Ascending aorta (tissue), 2 donors: ENCODE measurements at places on chromosomes 7 and 10.

DNA sequence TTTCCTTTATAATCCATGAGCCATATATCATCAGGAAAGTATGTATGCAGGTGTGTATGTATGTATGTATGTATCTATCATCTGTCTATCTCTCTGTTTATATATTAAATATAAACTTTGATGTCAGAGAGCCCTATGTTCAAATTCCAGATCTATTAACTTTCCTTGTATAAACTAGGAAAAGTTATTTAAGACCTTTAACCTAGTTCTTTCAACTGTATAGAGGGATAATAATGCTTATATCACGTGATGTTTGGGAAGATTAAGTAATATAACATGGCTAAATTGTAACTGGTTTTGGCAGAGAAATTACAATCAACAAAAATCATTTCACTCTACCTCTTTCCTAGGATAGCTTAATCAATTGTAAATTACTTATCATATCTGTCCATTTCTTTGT, 628.3 kb upstream of the IGFBP3 start:
- DNase-seq = no peak

DNA sequence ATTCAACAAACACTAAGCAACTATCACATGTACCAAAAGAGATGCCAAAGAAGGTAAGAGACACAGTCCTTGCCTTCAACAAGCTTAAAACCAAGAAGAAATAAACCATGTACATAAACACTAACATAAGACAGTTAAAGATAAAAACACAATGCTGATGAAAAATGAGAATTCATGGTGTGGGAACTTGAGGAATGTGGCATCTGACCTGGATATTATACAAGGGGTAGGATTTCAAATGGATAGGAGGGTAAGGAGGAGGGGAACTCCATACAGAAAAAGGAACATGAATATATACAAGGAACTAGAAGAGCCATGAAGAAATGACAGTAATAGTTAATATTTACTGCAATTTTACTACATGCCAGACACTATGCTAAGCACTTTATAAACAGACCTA, 11.0 kb downstream of the HIBADH start:
- DNase-seq = no peak

DNA sequence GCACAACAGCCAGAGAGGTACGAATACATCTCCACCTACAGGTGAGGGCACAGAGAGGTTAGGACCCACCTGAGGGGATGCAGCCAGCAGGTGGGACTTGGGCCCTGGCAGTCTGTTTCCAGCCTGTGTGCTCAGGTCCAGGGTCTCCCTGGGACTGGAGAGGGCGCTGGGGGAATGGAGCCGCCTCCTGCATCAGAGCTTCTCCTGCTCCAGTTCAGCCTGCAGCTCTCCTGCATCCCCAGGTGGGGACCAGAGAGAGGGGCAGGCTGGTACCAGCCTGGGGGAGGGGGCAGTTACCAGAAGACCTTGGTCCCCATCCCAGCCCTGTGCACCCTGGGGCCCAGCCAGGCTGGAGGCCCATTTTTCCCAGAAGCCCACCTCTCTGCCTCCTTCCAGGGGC, 80.7 kb downstream of the LHPP start:
- no peak for DNase-seq

- DNase-seq = no peak
Measured at GRCh38 chr10:52249850-52250395, 64.2 kb upstream of the DKK1 start.

GRCh38 chr10:130141878-130142277, 5.7 kb downstream of the GLRX3 start:
- no peak for DNase-seq

DNA sequence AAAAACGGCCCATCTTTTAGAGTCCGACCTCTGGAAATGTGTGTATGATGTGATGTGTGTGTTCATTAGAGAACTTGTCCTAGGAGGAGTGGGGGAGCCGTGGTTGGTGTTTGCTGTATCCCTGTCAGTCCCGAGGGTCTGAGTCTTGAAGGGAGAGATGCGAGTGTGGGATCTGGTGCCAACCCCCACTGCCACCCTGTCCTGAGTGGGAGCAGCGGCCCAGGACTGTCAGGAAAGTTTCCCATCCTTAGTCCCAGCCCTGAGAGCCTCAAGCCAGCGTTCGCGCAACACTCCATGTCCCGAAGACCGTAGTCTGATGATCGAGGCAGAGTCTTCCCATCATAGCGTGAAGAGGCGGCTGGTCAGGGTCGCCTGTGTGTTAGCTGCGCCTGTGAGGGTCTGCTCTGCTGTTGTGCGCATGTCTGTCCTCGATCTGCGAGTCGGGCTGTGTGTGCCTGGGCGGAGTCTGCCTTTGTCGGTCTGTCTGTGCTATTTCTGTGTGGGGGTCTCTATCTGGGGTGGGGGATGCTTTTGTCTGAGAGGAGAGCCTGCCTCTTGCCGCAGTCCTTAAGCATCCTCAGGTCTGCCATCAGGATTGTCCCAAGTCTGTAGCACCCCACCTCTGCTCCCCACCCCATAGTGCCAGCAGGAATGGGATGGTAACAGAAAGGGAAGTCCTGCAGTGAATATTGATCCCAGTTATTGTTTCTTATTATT, 514 bp upstream of the CHAT start:
- no peak for DNase-seq

DNA sequence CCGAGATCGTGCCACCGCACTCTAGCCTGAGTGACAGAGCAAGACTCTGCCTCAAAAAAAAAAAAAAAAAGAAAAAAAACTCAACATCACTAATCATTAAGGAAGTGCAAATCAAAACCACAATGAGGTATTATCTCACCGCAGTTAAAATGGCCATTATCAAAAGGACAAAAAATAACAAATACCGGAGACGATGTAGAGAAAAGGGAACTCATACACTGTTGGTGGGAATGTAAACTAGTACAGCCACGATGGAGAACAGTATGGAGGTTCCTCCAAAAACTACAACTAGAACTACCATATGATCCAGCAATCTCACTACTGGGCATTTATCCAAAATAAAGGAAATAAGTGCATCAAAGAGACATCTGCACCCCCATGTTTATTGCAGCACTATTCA, 24.3 kb downstream of the GRK5 start:
- DNase-seq = no peak

GRCh38 chr10:119100434-119101238, 3.3 kb upstream of the DENND10 start:
- DNase-seq = no peak

- DNase-seq = no peak
Measured at GRCh38 chr7:66013938-66014337, 31.9 kb upstream of the GUSB start.

GRCh38 chr7:73597978-73598782, 19.8 kb upstream of the TBL2 start:
- no peak for DNase-seq

DNA sequence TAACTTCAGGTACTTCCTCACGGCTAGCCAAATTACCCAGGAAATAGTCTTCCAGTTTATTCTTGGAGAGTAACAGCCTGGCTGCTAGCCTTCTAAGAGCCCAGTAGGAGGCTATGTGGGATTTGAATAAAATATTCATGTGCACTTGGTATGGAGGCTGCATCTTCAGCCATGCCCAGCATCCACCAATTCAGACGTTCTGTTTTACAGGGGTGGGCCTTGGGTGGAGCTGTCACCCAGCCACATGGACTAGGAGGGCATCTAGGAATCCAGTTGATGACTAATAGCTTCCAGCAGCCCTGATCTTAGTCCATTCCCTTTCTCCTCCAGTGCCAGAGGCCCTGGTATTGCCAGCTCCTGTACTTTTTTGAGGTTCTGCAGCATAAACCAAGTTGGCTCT, 66.3 kb upstream of the ZRANB1 start:
- DNase-seq = no peak

GRCh38 chr7:81783818-81784217, 14.0 kb upstream of the HGF start:
- DNase-seq = no peak

DNA sequence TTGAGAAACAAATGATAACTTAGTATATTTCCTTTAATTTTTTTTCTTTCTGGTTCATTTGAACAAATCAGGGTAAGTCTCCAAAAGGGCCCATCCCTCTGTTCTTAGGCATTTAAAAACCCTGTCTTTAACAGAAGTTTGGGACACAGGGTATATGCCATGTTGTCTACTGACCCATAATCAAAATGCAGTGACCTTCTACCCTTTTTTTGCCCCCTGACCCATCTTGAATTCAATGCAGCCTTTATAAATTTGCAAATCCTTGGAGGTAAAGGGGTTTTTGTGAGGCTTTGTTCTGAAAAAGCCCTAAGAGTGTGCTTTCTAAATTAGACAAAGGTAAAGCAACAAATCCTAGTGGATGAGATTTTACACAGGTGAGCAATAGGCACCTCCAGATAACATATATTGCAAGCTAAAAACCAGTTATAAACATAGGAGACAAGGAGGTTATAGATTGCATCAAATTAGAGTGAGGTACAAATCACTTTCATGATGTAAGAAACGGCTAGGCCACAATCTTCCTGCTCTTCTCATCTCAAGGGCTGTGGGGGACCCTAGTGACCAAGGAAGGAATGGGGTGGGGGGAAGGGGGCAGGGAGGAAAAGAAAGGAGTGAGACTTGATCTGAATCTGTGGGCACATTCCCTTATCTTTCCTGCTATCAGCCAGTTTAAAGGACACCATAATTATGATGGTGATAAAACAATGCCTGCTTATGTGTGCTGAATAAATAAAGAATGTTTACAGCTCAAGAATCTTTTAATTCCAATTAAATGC, 2.7 kb downstream of the SKIDA1 start:
- DNase-seq = no peak

GRCh38 chr7:110454713-110455112, 636.2 kb upstream of the LRRN3 start:
- no peak for DNase-seq

DNA sequence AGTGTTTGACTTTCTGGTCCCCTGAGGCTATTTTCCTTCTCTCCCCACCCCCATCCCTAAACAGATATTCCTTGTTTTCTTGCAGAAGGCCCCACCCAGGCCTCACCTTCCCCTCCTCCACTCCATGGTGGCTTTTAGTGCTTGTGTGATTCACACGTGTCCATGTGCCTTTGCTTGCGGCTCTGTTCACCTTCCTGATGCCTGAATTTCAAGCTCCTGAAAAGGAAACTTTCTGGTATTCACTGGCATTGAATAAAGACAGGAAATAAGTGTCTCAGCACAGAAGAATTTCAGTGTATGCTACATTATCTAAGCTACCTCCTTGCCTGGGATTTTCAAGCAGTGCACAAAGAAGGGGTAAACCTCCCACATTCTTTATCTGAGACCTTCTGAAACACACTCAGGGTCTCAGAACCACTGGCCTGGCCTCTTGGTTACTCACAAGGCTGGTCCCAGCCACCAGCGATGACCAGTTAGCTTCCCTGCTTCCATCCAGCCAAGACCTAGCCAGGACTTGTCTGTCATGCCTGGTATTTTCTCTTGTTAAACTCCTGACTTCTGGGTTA, 17.2 kb upstream of the UBE2H start:
- no peak for DNase-seq

- no peak for DNase-seq
Measured at GRCh38 chr7:31116615-31117014, 64.5 kb downstream of the ADCYAP1R1 start.

GRCh38 chr10:121099592-121099991, 248.4 kb downstream of the WDR11 start:
- DNase-seq = no peak

- no peak for DNase-seq
Measured at GRCh38 chr7:98619450-98620321, 2.6 kb downstream of the NPTX2 start.
